ENCODE measurements at places on chromosomes 12 and 14. TPM values are rescaled to one million over a fixed set of nuclear protein-coding genes. Genes with fewer than 3 reads are reported as not detected.
A peak's percentile ranks its signal among the peaks of the same experiment; 100 is the strongest.

The TTC8 gene
- 13.3 TPM for total RNA-seq

The WIF1 gene
- total RNA-seq: not detected

- peak; percentile 67 for DNase-seq
Measured at GRCh38 chr14:22549981-22550673, 38.9 kb downstream of the DAD1 start.

The CABP1 gene
- not detected for total RNA-seq

- no peak for DNase-seq
Measured at GRCh38 chr12:132560364-132560613, 50.1 kb downstream of the LRCOL1 start.

The KRT5 gene
- total RNA-seq: 2.7 TPM

The KRT2 gene
- not detected for total RNA-seq
